Fibroblast of skin of right quadriceps (primary cell): ENCODE measurements at places on chromosomes 4 and X.

- no peak for DNase-seq
Observed at GRCh38 chrX:49767236-49767635, 61.9 kb upstream of the PAGE4 start.

DNA sequence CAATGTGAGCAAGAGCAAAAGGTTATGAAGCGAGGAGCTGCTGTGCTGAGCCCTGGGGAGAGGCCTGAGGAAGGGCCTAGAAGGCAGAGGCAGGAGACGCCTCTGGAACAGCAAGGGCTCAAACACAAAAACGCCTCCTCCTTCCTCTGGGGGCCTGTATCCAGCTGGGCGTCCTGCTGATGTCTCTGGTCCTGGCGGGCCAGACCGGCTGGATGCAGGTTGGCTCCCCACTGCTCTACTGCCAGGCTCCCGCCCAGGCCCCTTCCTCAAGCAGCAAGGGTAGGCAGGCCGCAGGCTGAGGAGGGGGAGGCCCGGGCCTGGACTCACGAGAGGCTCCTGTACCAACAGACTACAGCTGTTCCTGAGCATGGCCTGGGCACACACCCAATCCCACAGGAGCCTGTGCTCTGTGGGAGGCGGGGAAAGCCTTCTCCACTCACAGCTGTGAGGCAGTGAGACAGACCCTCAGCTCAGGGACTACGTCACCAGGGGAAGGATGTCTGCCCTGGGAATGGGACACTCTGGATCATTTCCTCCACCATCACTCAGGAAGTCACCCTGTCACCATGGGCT, 2.3 kb downstream of the HAUS7 start:
- DNase-seq = no peak

DNA sequence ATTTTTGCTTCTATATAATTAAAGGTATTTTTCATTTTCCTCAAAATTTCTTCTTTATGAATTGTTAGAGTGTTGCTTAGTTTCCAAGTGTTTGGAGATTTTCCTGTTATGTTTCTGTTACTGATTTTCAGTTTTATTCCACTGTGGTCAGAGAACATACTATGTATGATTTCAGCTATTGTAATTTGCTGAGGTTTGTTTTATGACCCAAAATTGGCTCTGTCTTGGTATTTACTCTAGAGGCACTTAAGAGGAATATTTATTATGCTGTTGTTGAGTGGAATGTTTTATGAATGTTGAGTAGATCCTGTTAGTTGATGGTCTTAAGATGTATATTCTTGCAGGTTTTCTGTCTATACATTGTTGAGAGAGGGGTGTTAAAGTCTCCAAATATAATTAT, 263.5 kb downstream of the PABPC4L start:
- DNase-seq = peak; percentile 35

GRCh38 chr4:15333692-15334633, 93.9 kb upstream of the C1QTNF7 start:
- DNase-seq = peak; percentile 90

GRCh38 chr4:3201718-3202702, 46.9 kb upstream of the MSANTD1 start:
- DNase-seq = peak; percentile 39

GRCh38 chr4:97987019-97987648, 156.1 kb downstream of the STPG2 start:
- no peak for DNase-seq

GRCh38 chr4:98661371-98662054, 3.1 kb upstream of the TSPAN5 start:
- DNase-seq = no peak

- no peak for DNase-seq
Observed at GRCh38 chr4:173704201-173704600, 174.2 kb upstream of the HAND2 start.

- DNase-seq = peak; percentile 10
Observed at GRCh38 chrX:15915959-15916703, 61.5 kb upstream of the AP1S2 start.

DNA sequence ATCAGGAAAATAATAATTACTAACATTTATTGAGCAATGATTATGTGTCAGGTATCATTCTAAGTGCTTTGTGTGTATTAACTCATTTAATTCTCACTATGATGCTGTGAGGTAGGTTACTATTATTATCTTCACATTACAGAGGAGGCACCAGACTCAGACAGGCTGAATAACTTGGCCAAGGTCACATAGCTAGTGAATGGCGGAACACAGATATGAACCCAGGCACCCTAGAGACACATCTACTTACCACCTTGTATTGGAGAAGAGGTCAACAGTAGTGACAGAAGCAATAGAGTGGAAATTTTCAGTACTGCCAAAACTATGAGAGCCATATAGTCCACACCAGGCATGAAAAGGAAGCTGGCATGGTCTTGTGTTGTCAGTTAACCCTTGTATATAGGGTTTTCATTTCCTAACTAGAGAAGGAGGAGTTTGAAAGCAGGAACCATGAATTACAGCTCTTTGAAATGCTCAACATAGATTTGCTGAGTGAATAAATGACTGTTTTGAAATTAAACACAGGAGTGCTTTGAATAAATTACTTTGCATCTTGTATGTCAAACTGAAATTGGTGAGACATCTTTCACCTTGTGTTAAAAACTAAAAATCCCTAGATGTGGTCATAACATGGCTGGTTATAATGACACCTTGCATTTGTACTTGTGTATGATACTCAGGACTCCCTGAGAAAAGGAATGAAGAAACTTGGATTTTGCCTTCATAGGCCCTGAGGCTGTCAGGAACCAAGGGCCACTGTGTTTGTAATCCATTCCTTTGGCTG, 71.8 kb downstream of the RTL9 start:
- no peak for DNase-seq

DNA sequence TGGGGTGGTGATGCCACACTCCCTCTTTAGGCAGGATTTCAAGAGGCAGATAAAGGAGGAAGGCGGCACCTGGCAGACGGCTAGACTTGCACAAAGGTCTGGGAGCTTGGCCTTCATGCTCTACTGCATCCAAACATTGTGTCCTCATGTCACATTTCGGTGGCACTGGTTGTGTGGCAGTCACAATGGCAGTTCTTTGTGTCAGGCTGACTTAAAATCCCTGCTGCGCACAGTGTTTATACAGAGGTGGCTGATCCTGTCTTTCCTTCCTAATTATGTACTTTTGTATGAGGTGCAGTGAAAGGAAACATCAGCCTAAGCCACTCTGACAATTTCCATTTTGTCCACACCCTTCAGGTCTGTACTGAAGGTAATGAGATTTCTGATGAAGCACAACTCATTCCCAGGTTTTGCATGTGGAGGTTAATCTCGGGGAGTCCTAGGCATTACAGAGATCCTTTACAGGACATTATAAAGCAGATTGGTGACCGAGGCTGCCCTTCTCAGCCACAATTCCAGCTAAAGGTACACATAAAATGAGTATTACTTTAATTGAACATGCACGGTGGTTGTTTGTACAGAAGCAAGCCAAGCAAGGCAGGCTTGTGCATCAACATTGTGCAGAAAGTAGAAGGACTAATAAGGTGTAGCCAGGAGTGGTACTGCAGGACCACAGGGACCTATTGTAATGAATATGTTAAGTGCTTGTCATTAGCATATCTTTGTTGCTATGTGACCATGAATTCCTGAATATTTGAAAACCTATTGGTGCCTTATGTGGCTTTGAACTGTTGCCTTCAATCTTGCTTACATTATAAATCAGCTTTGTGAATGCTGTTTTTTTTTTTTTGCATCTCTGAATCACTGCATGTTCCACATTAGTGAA, 147.6 kb downstream of the STK32B start:
- DNase-seq = no peak

- DNase-seq = no peak
Observed at GRCh38 chrX:129736491-129736890, 2.3 kb upstream of the XPNPEP2 start.

- DNase-seq = no peak
Observed at GRCh38 chr4:134687646-134688628, 486.3 kb upstream of the PABPC4L start.

DNA sequence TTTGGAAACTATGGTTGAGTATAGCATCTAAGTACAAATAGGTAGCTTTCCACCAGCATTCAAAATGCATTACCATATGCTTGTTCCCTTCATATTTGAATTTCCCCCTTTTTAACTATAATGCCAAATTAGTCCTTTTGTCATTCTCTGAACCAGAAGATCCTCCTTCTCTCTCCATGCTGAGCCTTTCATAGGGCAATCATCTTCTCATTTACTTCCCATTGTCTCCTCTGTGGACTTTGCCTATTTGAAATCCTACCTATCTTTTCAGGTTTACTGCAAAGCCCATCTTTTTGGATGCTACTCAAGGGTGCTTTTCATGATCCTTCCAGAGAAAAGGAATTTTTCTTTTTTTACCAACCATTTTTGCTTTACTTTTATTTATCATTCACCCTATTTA, 54.7 kb downstream of the DKK2 start:
- no peak for DNase-seq

GRCh38 chrX:107541244-107541643, 87.1 kb upstream of the PRPS1 start:
- DNase-seq = no peak

DNA sequence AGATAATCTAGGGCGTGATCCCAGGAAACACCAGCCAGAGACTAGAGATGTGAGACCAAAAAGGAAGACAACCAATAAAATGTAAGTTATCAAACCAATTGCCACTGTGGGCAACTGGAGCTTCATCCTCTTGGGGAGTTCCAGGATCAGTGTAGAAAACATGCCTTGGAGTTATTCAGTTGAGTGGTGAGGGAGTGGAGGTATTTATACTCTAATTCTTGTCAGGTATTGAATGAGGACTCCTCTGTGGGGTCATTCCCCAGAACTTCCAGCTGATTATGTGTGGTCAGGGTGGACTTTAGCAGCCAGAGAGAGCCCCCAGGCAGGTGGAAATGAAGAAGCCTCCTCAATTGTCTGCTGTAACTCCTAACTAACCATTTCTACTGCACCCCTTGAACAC, 144.0 kb upstream of the PRPS2 start:
- no peak for DNase-seq
